K562 (cell line): ENCODE measurements at places on chromosomes 5 and 9.

GRCh38 chr9:14939378-14939777 is 29.1 kb upstream of the FREM1 start:
- no peak for DNase-seq

- DNase-seq: no peak
These were observed 28.7 kb upstream of the PALM2AKAP2 start for GRCh38 chr9:109751253-109751652.

DNA sequence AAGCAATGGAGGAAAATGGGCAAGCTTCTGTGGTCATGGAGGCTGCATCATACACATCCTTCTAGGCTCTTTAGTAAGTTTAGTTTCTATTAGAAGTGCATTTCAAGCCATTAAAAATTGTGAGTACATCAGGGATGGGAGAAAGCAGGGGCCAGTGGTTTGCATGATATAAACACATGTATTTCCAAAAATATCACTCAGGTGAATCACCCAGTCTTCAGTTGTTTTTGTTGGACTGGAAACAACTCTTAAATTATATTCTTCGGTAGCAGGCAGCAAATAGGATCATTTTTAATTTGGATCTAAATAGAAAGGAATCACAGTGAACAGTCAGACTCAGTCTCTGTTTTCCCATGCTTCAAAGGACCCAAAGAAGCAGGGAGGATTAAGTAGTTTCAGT is 657.9 kb downstream of the TLR4 start:
- no peak for DNase-seq

DNA sequence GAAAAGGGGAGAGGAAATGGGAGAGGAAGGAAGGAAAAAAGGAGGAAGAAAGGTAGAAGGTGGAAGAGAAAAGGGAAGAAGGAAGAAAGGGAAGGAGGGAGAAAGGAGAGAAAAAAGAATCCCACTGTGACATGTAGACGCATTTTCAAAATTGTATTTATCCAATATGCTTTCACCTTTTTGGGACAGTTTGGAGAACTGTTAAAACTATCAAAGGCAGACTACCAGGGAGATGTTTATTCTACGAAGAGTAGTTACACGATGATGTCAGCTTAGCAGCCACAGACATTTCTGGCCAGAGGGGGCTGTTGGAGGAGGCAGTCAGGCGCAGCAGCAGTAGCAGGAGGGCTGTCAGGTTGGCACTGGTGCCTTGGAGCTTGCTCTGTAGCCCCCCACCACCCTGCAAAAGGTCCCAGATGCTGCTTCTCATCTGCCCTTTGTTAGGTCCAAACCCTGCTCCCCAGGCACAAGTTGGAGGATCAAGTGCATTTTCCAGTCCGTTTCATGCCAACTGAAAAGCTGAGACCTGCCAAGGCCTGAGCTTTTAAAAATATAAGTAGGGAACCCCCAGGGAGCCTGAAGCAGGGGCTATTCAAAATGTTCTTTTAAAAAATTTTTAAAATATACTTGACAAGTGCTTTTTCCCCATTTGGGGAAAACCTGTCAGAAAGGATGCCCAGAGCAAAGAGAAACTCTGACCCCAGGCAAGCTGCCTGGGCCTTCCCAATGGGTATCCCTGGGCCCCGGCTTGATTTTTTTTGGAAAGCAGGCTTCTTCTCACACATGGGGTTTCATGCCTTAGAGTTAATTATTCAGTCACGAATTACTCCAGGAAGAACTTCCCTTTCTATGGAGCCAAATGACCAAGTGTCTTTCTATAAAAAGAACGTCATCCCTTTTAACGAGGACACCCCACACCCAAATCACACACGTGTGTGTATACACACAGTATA is 203.3 kb downstream of the SLIT3 start:
- DNase-seq: no peak
